Activated gamma-delta T cell (primary cell): ENCODE measurements at places on chromosomes 7 and 10.

DNA sequence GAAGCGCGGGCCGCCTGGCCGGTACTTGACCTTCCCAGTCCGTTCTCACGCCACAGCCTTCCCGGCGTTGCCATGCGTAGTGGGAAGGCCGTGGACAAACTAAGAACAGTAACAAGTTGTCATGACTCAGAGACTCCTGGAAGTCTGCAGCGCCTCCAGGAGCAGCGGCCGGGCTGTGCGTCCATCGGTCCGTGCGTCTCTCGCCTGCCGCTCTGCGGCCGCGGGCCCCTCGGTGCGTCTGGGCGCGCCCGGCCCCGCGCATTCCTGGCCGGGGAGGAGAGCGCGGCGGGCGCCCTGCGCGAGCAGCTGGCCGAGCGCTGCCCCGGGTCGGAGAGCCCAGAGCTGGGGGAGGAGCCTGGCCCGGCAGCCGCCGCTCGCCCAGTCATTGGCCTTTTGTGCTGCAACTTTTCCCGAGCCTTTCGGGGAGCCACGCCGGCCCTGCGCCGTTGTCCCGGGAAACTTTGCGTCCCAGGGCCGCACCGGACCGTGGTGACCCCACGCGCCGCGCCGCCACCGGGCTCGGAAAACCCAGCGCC is 123.7 kb downstream of the TACC2 start:
- no peak for DNase-seq

DNA sequence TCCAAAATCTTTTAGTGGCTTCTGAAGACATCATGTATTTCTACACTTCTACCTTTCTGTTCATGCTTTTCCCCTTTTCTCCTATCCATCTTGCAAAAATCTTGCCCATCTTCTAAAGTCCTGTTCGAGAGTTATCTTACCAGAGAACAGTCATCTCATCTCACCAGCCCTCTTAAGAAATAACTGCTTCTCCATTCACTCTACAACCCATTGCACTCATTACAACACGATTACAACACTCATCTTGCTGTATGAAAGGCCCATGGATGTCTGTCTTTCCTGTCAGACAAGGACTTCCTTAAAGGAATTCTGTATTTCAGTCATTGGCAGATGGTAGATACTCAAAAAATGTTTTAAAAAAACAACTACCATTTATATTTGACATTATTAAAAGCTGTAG is 30.8 kb downstream of the ZNF438 start:
- DNase-seq, result no peak

- DNase-seq, result no peak
Measured at GRCh38 chr10:86782701-86783418, 26.4 kb downstream of the BMPR1A start.

GRCh38 chr7:84196084-84196503 is 1.5 kb upstream of the SEMA3A start:
- DNase-seq, result no peak

GRCh38 chr7:65731562-65732035 is 141.3 kb upstream of the VKORC1L1 start:
- peak; percentile 8 for DNase-seq
